ENCODE measurements at places on chromosomes 3 and 15.
A peak's percentile ranks its signal among the peaks of the same experiment; 100 is the strongest.

GRCh38 chr3:140765246-140765645 lies 87.4 kb downstream of the TRIM42 start:
- DNase-seq: no peak

GRCh38 chr15:68781766-68782588 lies 38.7 kb downstream of the ANP32A start:
- no peak for DNase-seq

DNA sequence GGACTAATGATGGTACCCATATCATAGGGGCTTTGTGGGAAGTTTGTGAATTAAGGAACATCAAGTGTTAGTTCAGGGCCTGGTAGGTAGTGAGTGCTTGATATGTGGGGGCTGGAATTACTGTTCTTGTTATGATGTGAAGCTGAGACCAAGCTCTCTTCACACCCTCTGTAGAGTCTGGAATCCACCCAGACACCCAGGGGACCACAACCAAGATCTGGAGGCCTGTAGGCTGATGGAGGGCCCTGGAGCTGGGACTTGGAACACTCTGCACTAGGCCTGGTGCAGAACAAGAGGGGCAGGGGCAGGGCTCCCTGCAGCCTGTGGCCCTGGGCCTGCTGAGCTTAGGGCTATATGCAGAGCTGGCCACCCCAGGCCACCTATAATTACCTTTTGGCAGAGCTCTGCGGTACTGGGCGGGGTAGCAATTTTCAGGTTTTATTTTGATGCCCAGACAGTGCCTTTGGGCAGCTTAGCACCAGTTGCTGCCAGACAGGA lies 13.1 kb upstream of the PRKCD start:
- DNase-seq: no peak

DNA sequence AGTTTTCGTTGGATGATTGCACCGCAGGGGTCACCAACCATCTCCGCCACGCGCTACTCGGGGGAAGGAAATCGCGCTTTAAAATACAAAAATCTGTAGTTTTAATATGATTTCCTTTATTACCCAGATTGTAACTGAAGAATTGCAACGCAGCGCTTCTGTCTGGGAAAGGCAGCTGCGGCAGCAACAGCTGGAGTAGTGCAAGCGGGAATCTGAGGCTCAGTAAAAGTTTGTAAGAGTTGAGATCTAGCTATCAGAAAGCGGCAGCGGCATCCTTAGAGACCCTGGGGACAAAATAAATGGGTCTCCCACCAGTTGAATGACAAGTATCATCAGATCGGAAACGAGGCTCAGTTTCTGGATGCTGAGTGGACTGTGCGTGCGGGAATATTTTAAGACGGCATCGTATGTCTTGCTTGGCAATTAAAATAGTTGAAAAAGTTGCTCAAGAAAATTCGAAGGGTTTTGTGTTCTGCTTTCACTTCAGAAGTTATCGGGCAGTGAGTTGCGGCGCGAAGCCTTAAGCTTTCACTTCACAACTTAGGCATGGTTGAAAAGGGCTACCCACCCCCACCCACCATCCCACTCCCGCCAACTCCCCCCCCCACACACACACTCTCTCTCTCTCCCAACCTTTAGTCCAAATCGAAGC lies 2.7 kb downstream of the MECOM start:
- no peak for DNase-seq

DNA sequence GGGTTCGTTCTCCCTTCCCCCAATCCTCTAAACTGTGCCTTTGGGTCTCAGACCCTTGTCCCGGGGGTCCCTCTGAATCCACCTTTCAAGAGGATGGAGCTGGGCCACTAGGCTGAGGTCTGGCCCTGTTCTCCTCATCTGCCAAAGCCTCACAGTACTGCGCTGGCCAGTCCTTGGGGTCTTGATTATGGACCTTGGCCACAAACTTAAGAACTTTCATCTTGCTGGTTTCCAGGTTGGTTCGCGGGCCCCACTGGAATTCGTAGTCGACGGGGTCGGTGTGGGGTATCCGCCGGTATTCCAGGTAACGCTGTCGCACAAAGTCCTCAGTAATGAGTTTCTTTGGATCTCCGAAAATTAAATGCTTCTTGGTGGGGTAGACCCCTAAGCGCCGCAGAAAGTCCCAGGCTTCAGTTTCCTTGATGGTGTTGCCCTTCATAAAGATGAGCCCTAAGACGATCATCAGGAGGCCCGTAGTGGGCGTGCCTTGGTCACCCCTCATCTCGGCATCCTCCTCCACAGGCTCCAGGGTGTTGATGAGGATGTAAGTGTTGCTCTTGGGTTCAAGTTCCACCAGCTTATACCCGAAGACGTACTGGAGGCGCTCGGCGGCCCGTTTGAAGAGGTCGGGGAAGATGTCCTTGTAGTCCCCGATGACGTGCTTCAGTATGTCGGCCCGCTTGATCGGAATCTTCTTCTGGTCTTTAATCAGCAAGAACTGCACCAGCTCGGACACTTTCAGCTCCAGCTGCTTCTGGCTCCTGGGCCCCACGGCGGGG lies 727 bp downstream of the NSMCE3 start:
- DNase-seq: peak; percentile 6

GRCh38 chr3:182568261-182568660 lies 225.0 kb upstream of the ATP11B start:
- DNase-seq: no peak

- no peak for DNase-seq
Observed at GRCh38 chr3:109375975-109376374, 38.6 kb upstream of the DPPA4 start.

DNA sequence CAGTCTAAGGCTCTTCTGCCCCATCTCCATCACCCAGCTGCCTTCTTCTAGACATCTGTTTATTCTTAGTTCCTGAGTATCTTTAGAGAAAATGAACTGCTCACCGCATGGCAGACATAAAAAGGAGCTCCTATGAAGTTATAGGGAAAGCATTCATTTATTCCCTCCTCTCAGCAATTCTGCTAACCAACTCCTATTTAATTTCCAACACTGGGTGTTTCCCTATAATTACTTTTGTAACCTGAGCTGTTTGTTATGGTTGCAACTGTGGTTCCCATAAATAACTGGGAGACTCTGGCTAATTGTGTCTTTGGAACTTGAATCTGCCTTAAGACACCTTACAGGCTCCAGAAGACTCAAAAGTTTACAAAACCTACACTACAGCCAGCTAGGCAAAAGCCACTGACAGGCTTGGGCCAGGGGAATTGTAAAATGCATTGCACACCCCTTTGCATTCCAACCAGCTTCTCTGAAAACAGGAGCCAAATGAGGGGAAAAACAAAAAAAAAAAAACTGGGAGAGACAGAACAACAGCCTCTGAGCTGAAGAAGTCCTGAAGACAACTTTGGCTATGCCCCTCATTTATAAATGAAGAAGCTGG lies 231.5 kb upstream of the FEZF2 start:
- DNase-seq: no peak

GRCh38 chr3:28645149-28645548 lies 296.5 kb upstream of the AZI2 start:
- no peak for DNase-seq

DNA sequence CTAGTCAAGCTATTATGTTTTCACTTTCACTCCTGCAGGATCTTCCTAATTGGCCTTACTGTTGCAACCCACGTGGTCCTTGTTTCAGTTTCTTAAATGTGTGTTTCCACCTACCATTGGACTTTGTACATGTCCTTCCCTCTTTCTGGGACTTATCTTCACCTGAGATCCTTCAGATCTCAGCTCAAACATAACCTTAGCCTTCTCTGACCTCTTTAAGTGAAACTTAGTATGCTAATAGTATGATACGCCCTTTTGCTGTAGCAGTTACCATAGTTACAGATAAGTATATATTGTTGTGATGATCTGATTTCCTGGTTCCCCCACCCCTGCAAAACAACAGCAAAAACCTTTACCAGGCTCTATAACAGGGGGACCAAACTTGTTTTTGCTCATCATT lies 35.2 kb downstream of the U2SURP start:
- DNase-seq: no peak

DNA sequence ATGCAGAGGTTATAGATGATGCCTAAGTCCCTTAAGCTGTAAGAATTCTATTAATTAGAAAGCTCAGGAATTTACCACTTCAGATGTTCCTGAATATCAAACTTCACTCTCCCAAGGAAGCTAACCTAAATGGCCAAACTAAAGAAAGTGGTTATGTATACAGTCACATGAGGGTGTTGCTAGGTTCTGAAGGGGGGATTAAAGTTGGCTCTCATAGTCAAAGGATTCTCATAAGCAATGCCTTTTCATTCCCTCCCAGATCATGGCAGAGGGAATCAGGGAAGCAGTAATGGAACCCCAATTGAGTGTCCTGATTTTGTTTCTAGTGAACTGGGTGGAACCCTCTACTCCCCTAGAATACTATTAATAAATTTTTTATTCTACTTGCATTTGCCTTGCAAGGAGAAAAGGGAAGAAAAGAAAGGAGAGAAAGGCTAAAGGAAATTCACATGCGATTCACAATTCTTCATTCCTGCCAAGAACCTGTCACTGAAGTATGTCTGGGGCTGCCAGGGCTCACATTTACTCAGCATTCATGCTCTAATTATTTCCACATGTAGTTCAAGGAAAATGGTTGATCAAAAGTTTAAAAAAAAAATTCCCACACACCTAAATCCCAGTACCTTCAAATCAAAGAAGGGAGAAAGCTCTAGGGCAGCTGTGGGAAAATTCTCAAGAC lies 25.1 kb downstream of the FSTL1 start:
- DNase-seq: no peak
